T-cell (primary cell): ENCODE measurements at places on chromosomes 4 and X. TPM values are rescaled to one million over a fixed set of nuclear protein-coding genes. Genes with fewer than 3 reads are reported as not detected.

GRCh38 chr4:139858436-139859205 is 193.0 kb downstream of the MGST2 start:
- no peak for DNase-seq

UGT2B28 gene
- total RNA-seq: not detected

DNA sequence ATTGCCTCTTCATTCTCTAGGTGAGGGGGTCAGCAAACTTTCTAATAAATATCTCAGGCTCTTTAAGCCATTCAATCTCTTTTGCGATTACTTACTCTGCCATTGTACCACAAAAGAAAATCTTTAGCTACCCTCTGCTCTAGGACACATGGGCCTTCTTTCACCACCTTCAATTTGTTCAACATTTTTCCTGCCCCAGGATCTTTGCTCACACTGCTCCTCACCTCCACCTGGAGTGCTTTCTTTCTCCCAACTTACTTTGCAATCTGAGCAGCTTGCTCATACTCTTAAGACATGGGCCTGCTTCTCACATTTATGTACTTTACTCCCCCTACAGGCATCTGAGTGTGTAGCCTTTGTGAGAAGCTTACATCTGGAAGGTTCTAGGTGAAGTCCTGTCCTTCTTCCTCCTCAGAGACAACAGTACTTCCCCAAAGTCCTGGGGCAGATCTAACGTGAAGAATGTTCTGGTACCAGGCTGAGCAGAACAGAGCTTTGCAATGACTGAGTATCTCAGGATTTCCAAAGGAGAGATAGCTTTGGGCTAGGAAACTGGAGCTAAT is 55.0 kb upstream of the PRDM5 start:
- DNase-seq: no peak

DNA sequence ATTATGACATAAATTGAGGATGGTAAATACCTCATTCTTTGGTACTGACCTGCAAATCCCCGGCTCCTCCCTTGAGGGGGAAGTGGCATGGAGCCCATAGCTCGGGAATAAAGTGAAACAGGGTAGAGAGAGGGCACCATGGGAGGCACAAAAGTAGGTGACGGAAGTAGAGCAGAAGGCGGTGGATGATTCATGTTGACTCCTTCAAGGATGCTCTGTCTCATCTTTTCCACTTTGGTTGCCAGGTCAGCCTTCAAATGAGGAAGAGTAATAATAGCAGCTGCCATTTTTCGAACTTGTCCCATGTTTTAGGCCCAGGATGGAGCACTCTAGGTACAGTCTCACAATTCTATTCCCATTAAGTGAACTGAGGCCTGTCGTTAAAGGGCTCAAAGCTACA is 41.4 kb upstream of the PHF8 start:
- DNase-seq: no peak

- DNase-seq: no peak
These were observed 20.0 kb upstream of the MBNL3 start for GRCh38 chrX:132508834-132509233.

RBM46 gene
- total RNA-seq: not detected

CSAG3 gene
- not detected for total RNA-seq
